Neural crest cell (in vitro differentiated cells): ENCODE measurements at places on chromosomes 5 and 9. TPM values are rescaled to one million over a fixed set of nuclear protein-coding genes. Genes with fewer than 3 reads are reported as not detected.

BASP1 gene
- total RNA-seq, result 99.5 and 100 TPM in 2 replicates

INSL4 gene
- total RNA-seq, result not detected in 2 replicates

B4GALT7 gene
- 30.0 and 30.1 TPM in 2 replicates for total RNA-seq

- no peak for DNase-seq
These were observed 286.1 kb downstream of the ANXA1 start for GRCh38 chr9:73437758-73438157.

DNA sequence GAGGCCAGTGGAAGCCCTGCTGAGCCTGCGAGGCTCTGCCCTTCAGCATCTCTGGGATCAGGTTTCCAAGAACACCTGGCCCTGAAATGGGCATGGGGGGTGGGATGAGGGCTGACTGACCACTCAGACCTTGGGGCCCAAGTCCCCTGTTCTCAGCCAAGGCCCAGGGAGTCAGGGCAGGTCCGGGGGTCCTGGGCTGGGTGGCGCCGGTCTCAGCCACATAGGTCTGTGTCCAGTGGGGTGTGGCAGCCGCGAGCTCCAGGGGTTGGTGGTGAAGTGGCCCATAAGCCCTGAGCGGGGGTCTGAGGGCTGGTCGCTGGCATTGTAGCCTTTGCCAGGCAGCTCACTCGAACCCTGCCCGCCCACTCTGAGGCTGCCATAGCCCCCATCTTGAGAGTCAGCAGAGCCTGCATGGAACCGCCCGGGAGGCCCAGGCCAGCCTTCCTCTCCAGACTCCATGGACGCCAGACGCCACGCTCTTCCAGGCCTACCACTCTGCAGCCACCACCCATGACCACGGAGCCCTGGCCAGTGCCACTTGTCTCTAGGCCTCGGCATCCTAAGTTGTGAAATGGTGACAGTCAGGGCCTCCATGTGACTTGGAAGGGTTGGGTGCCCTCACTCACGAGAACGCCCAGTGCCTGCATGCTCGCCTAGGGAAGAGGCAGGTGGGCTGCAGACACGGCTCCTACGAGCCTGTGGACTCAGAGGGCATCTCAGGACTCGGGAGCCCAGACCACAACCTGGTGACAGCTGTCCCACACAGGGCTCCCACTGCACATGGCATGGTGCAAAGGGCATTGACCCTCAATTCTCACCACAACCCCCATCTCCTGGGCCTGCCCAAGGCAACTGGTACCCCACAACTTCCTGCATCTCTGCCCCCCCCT, 6.7 kb upstream of the DBH start:
- no peak for DNase-seq

GRCh38 chr9:106954974-106955850, 92.2 kb downstream of the ZNF462 start:
- DNase-seq, result no peak

GRCh38 chr9:16090907-16091629, 538.2 kb downstream of the CCDC171 start:
- DNase-seq, result no peak

DNA sequence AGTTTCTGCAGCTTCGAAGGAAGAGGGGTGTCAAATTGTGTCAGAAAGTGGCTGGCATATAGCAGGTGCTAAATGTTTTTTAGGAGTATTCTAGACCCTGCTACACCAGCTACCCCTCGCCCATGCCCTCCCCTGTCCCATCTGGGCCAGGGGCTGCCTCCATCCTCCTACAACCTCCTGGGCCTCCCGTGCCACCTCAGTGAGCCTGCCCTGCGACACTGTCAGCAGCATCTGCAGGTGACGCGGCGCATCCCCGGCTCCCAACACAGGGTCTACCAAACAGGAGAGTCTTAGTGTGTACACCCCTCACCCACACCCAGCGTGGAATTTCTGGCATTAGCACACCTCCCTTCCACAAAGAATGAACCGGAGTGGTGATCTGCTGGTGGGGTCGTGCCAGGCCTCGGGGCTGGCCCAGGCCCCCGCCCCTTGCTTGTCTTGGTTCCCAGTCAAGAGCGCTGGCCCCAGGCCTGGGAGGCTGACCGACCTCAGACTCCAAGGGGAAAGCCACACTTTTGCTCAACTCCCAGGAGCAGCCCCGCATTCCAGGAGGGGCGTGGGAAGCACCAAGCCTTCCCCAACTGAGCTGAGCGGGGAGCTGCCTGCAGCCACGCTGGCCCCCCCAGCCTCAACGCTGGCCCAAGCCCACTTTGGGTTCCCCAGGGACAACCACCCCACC, 55.2 kb downstream of the NEURL1B start:
- DNase-seq, result no peak

GRCh38 chr5:65043843-65044359, 275.2 kb downstream of the CWC27 start:
- no peak for DNase-seq

GRCh38 chr9:77977210-77977611, 54.4 kb downstream of the GNAQ start:
- DNase-seq, result peak; percentile 31
